ENCODE measurements at places on chromosomes 3 and 15.

GRCh38 chr15:57884936-57885335 lies 178.4 kb downstream of the POLR2M start:
- no peak for DNase-seq

- DNase-seq: no peak
Measured at GRCh38 chr15:38535491-38536200, 29.0 kb downstream of the RASGRP1 start.

DNA sequence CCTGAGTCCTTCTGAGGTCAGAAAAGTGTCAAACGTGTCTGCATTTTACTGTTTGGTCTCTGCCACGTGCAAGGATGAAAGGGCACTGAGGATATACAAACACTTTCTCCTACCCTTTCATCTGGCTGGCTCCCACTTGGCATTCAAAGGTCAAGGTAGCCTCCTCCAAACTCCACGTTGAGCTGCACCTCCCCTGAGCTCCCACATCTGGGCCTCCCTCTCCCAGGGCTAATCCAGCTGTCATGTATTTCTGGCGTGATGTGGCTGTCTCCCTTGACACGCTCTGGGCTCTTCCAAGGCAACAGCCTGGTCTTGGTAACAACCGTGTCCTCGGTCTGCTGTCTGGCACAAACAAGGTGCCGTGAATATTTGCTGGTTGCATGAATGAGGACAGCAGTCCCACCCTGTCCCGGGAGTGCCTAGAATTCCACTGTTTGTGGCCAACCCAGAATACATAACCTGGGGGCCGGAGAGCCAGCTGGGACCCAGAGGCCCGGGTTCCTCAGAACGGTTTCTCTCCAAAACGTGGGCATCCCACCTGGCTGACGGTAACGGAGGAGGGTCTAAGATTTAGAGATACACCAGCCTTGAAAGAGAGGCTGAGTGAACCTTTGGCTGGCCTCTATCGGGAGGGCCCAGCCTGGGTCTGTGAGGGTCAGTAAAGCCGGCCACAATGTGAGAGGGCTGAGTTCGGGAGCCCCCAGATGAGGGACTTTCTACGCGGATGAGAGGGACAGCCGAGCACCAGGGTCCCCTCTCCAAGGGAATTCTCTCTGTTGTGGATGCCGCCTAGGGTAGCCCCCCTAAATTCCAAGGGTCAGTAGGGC lies 767 bp downstream of the GLT8D1 start:
- DNase-seq: peak; percentile 58

DNA sequence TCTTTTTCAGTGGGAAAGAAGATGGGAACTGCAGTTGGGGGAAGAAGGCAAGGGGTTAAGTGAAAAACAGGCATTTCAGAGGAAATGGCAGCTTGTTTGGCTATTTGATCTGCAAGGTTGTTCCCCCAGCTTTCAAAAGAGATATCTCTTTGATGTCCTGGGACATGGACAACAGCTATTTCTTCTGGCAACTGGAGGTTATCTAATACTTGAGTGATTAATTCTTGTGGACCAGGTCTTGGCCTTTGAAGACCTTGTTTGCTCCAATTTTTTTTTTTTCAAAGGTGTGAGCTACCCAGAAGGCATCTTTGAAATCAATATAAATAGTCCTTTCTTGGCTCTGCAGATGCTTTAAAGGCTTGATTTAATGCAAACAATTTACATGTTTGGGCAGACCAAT lies 51.5 kb downstream of the KATNBL1 start:
- DNase-seq: no peak

DNA sequence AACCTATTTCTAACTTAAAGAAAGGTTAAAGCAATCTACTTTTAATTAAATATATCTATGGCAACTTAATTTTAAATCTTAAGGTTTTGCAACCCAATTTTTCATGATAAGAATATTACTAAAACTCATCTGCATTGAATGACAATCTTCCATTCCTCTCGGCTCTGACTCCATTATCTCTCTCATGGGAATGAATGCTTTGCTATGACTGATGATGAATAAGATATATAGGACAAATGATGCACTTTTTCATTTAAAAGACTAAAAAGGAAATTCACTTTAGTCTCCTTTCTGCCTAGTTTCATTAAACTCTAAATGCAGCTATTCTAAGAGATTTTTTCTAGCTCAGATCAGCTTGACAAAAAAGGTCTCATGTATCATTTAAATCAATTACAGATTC lies 68.7 kb downstream of the GBE1 start:
- no peak for DNase-seq

- peak; percentile 34 for DNase-seq
Measured at GRCh38 chr3:101091489-101091888, 98.3 kb upstream of the ABI3BP start.

- peak; percentile 74 for DNase-seq
Measured at GRCh38 chr15:39828374-39828931, 45.8 kb upstream of the FSIP1 start.

DNA sequence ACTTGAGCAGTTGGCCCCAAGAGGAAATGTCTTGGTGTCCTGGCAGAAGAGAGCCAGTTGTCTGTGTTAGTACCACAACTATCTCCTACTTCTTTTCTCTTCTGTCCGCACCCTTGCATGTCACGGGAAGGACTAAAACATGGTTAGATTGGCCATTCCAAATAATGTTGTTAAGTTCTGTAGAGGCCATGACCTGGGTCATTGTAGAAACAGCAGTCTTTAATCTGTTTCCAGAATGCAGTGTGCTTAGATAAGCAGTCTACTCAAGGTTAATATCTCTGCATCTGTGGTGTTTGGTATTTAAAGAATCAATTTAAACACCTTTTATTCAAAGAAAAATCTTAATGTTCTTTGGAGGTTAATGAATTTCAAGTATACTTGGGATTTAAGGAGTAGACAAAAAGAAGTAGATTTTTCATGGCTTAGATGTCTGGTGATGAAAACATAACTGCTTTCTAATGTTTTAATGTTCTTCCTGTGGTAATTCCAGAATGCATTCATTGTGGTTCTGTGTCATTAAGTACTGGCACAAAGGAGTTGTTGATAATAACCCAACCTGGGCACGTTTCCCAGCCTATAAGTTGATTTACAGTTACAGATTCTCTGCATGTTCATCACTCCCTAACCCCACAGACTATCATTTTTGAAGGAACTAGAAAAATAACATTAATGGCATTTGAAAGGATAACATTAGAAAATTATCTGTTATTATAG lies 58.9 kb downstream of the TMEM108 start:
- DNase-seq: no peak

DNA sequence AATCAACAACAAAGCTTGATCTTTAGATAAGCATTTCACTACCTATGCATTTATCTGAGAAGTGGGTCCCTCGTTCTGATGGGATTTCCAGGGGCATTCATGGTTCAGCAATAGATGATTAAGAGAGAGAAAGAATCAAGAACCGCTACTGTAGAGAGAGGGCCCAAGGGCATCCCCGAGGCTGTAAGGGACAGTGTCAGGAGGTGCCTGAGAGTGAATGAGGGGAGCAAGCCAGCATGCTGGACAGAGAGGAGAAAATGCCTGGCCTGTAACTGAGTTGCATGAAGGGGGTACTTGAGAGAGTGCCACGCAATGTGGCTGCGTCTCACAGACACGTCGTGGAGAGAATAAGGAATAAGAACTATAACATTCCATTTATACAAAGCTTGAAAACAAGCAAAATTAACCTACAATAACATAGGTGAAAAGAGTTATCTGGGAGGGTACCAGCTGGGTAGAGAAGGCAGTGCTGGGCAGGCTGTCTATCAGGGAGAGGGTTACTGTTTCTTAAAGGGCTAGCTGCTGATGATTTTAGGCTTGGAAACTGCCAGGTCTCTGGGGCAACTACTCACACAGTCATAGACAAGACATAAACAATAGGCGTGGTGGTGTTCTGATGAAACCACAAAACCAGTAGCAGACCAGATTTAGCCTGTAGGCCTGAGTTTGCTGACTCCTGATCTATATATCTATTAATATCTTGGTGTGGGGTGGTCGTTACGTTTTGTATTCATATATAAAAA lies 374.6 kb upstream of the CFAP20DC start:
- DNase-seq: no peak

GRCh38 chr3:157078811-157079185 lies 81.1 kb downstream of the CCNL1 start:
- DNase-seq: no peak

DNA sequence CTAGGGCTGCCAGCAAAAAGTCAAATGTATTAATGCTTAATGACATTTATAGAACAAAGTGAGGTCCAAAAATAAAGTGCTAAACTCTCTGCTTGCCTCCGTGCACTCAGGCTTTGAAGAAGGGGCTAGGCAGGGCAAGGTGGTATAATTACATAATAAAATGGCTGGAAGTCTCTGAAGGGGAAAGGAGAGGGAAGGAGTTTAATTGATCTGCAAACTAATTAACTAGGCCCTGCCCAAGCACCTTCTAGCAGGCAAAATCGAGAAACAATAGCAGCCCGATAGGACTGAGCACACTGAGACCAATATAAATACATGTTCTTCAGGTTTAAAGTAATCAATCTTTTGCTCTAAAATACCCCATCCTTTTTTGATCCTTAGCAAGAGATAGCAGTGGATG lies 13.0 kb downstream of the DIS3L start:
- DNase-seq: no peak

- no peak for DNase-seq
Measured at GRCh38 chr15:57504599-57504940, 87.1 kb upstream of the MYZAP start.

DNA sequence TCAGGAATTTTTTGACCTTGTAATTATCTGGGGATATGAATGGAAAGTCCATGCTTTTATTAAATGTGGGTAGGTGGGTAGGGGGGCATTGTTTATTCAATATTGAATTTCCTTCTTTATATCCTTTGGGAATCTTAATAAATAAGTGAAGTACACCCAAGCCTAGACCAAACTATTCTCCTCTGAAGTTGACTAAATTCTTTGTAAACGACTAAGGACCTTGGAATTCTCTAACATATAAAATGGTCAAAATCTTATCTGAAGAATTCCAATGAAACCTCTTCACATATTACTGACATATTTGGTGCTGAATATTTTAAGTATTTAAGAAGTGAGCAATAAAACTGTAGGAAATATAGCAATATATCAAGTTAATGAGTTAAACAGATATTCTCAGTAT lies 1432.1 kb upstream of the GBE1 start:
- no peak for DNase-seq

- no peak for DNase-seq
Measured at GRCh38 chr3:172268868-172269267, 179.4 kb downstream of the GHSR start.

DNA sequence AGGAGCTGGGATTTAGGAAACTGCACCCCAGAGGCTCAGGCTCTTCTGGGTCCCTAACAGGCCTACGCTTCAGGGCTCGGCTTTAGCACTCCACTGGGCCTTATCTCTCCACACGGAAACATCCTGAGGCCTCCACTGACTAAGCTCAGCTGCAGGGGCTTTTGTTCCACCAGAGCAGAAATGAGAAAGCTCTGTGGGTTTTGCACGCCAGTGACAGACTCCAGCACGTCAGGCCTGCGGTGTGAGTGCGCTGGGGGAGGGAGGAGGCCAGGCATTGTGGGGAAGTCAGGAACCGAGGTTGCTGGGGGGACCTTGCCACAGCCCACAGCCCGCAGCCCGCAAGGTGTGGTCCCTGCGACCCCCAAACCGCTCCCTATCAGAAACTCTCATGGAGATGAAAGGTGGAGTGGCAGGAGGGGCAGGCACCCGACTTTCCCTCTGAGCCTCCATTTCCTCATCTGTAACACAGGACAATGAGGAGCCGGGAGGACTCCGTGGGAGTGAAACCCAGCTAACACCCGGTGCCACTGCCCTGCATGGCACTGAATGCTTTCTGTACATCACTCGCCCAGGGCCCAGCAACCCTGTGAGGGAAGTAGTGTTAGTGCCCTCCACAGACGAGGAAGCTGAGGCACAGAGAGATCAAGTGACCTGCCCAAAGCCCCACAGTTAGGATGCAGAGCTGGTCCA lies 106.5 kb downstream of the TPRA1 start:
- DNase-seq: no peak

DNA sequence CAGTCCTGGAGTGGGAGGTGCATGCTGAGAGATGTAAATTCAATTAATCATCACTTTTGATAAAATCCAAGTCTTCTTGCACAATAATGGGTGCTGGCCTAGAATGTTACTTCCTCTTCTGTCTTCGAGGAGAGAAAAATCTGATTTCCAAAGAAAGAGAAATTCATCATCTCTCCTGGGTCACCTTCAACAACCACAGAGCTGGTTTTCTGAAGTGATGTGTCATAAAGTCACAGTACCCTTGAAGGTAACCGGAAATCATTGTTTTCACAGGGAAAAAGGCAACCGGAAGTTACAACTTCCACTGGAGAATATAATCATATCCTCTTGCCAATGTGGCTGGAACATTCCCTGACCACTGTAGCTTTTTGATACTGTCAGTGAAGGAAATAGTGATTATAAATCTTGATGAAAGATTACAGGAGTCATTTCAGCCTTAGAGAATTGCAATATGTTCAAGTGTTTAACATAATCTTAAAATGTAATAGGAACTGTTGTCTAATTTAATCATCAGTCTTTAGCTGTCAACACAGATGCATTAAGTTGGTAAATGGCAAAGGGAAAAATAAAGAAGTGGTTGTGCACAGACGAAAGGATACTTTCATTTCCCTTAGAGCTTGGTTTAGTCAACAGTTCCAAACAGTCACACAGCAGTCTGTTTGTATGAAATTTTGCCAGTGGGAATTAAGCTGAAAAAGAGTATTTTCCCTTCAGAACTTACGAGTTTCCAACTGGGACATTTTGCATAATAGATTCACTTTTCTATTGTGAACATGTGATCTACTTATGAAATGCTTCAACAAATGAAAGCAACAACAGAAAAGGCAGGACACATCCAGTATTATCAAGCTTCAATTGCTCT lies 106.5 kb upstream of the SLC4A7 start:
- no peak for DNase-seq

DNA sequence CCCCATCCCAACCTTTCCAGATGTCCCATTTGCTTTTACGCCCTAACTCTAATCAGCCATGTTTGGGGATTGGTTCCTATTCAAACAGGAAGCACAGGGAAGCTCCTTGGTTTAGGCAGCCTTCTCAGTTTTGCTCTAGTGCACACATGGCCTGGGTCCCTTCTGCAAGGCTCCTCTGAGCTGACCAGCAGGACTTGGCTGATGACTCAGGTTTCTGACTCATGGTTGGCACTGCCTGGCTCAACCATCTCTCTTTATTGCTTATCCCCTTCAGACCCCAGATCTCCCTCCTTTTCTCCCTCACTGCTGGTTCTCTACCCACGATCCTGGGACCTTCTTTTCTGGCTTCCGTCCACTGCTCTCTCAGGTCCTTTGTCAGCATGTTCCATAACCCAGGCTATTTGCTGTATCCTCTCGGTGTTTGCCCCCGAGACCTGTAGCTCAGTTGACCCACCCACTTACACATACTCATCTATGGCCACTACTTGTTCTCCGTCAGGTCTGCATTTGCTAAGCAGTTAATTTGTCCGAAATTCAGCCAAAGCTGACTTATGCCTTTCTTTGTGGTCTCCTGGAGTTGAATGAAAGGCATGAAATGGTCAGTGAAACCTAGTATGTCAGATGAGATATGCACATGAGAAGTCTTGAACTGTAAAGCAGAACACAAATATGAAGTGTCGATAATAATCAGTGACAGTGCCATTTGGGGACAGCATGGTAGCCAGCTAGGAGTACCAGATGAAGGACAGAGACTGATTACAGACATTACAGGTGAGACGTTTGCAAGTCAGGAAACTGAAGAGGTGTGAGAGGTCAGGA lies 323.5 kb upstream of the ROPN1 start:
- peak; percentile 18 for DNase-seq
